Esophagus muscularis mucosa (tissue), 4 donors: ENCODE measurements at places on chromosomes 5 and 9.

GRCh38 chr9:73451003-73451402 lies 299.3 kb downstream of the ANXA1 start:
- DNase-seq, result no peak

- no peak for DNase-seq
Observed at GRCh38 chr5:2684606-2685005, 66.9 kb downstream of the IRX2 start.

DNA sequence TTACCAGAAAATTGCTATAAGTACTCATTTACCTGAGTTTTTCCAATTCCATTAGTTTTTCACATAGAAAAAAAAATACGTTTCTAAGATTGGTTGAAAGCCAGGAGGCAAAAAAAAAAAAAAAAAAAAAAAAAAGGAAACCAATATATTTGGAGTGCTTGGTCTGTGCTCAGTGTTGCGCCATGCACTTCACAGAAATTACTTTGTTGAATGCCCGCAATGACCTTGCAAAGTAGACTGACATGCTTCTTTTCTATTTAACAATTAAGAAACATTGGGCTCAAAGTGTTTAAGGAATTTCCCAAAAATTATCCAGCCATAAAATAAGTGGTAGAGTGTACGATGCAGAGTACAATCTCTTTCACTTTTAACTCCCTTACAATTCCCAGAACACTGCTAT lies 65.2 kb upstream of the PAPPA start:
- DNase-seq, result no peak

DNA sequence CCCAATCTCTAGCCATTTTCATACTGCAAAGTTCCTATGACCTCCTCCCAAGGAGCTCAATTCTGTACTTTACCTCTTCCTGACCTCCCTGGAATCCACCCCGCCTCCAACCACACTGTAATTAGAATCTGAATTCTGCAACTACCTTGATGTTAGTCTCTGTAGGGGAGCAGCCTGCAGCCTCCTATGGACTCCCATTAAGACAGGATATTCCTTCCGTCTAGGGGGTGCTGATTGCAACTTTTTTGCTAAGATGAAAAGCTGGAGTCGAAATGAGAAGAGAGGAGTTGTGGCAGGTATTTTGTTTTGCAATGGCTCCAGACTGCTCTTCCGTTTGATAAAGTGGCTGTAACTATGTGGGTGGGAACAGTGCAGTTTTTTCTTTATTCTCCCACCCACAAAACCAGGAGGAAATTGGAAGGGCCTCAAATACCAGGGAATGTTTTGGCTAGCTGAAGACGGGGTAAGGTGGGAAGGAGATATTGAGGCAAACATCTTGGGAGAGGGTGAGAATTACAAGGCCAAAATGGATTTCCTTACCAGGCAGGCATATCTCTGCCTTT lies 23.8 kb downstream of the ANXA2R start:
- DNase-seq, result no peak

GRCh38 chr5:83306572-83307241 lies 164.8 kb upstream of the VCAN start:
- DNase-seq, result no peak

DNA sequence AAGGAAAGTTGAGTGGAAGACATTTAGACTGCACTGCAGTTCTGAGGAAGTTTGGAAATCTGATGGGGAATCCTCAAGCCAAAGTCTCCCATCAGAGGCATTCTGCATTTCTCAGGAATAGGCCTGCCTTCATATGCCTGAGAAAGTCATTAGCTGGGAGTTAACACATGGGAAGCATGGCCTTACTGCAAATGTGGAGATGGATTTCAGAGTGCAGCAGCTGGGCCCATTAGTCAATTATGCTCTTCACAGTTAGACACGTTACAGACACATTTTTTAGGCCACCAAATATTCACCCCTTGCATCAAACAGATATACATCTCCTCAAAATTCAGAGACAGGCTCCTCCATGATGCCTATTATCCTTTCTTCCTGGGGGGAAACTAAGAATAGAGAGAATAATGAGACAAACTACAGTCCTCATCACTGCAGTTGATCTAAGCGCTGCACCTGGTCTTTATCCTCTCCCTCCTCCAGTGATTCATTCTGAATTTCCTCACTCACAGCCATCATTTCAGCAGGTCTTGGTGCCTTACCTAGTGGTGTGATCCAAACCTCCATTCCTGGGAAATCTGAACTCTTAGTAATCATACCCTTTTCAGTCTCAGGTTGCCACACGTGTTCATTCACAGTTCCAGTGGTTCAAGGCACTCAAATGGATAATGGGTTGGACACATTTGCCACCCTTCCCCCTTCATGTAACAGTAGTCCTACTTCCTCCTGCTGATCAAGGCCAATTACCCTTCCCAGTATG lies 47.9 kb upstream of the PPP2CA start:
- DNase-seq, result no peak

GRCh38 chr5:118228489-118228888 lies 759.9 kb downstream of the DTWD2 start:
- DNase-seq, result no peak

- no peak for DNase-seq
Observed at GRCh38 chr9:20713172-20713571, 29.1 kb downstream of the FOCAD start.

DNA sequence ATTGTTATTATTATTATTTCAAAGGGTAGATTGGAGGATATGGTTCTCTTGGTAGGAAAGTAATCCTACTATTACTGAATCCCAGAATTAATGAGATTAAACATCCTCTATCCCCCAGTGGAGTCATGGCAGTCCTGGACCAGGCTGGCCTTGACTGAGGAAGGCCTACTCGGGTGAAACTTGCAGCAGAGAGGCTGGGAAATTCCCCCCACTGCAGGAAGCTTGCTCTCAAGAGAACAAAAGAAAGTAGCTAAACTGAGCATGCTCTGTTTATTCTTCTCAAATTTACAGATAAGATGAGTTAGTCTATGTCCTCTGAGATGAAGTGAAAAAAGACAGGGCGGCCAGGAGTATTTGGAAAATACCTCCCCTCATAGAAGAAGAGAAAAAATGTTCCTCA lies 233.9 kb upstream of the RPS23 start:
- no peak for DNase-seq

GRCh38 chr5:90802474-90803317 lies 244.1 kb downstream of the ADGRV1 start:
- DNase-seq, result no peak

DNA sequence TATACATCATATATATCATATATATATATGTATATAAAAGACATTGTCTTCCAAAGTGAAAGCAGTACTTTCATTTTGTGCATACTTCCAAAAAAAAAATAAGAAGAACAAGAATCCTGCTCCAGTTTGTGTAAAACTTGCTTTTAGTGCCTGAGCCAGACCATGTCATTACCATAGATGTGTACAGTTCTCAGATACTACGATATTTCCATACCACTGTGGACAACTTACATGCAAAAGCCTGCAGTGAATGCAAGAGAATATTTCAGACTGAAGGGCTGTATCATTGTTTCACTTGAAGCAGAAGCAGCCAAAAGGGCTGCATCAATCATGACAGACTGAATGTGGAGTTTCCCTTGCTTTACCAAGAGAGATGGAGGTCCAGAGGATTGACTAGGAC lies 72.6 kb upstream of the CYLC2 start:
- no peak for DNase-seq

DNA sequence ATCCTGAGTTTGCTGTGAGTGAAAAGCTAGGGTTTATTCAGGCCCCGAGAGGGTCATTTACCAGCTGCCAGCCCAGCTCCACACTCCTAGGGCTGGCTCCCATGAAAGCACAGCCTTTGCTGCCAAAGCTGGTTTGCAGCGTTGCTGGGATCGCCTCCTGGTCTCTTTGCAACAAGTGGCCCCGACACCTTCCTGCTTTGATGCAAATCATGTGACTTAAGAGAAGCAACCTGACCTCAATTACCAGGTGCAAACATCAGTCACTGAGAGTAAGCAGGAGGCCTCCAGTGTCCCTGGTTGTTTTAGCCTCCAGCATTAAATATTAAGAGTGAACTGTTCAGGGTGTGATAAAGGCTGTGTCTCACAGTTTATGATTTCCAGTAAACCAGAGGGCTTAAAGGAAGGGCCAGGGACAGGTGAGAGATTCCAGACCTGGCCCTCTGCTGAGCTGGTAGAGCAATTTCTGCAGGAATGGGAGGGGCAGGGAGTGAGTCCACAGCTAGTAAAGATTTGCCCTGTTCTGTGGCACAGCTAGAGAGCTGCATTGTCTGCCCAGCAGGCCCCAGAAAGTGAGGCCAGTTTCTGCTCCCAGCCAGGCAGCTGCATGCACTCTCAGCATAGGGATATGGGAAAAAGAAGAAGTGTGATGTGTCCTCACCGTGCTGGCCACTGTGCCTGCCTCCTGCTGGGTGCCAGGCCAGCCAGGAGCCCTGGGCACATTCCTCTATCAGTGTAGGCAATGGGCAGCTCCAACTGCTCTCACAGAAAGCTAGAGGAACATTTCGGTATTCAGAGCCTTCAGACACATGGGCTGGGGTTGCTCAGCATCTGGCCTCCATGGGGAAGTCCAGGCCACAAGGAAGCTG lies 58.0 kb downstream of the SLC22A5 start:
- DNase-seq, result no peak

DNA sequence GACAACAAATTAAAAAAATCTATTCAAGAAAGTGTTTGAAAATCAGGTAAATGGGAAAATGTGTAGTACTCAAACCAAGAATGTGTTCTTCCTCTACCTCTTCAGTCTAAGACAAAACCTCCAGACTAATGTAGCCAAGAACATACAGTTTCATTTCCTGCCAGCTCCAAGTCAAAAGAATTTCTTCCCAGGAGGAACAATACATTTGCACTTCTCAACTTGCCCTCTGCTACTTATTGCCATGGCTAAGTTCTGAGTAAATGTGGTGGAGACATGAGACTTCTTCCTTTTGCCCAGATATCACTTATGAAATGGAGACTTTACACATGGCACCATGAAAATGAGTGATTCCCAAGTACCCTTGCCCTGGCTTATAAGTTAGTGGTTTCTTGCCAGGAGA lies 2112.2 kb upstream of the C9orf72 start:
- DNase-seq, result no peak

GRCh38 chr9:68964102-68964541 lies 49.8 kb downstream of the PRKACG start:
- DNase-seq, result no peak

GRCh38 chr5:141050622-141051520 lies at the start of gene PCDHB1:
Gene PCDHB1, plus strand, starts transcription at chr5:141051374. Its CDS starts 97 bp downstream, at chr5:141051471.
- no peak for DNase-seq

- no peak for DNase-seq
Observed at GRCh38 chr5:56722317-56722716, 93.0 kb upstream of the MAP3K1 start.

- no peak for DNase-seq
Observed at GRCh38 chr5:17810734-17811133, 176.5 kb downstream of the TAF11L14 start.

- no peak for DNase-seq
Observed at GRCh38 chr9:134943836-134944235, 26.1 kb upstream of the FCN1 start.

GRCh38 chr5:95627971-95628810 lies 8.3 kb downstream of the GPR150 start:
- no peak for DNase-seq

DNA sequence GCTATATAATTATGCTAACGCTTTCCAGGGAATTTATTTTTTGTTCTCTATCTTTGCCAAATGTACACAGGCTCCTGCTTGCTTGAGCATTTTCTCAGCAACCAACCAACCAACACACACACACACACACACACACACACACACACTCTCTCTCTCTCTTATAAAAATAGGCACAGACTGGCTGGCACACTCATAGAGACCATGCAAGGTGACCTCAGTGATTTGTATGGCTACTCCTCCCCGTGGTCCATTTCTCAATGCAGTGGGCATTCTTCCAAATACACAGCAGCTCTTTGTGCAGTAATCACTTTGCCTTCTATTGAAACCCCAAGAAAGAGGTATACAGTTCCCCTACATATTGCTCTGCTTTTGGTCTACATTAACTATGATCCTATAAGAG lies 416.0 kb downstream of the MAN2A1 start:
- DNase-seq, result no peak

- no peak for DNase-seq
Observed at GRCh38 chr9:28563291-28563934, 990.1 kb upstream of the C9orf72 start.

- no peak for DNase-seq
Observed at GRCh38 chr5:176614805-176615478, 5.0 kb upstream of the GPRIN1 start.

DNA sequence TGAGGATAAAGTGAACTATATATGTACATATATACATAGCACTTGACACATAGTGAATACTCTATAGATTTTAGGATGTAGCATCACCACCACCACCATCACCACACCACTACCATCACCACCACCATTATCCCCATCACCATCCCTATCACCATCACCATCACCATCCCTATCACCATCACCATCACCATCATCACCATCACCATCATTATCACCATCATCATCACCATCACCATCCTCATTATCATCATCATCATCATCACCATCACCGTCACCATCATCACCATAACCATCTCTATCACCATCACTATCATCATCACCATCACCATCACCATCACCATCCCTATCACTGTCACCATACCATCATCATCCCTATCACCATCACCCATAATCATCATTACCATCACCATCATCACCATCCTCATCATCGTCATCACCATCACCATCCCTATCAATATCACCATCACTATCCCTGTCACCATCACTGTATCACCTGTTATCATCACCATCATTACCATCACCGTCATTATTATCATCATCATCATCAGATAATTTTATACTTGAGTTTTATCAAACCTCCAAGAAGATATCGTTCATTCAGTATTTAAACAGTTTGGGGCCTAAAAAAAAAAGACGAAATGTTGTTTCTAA lies 109.4 kb downstream of the CFAP90 start:
- no peak for DNase-seq

DNA sequence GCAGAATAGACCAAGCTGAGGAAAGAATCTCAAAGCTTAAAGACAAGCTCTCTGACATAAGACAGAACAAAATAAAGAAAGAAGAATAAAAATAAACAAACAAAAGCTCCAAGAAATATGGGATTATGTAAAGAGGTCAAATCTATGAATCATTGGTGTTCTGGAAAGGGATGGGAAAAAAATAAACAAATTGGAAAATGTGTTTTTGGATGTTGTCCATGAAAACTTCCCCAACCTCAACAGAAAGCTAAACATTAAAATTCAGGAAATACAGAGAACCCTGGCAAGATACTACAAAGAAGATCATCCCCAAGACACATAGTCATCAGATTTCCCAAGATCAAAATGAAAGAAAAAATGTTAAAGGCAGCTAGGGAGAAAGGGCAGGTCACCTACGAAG lies 662.0 kb upstream of the CDH18 start:
- DNase-seq, result no peak

- DNase-seq, result no peak
Observed at GRCh38 chr5:35096216-35096615, 48.5 kb upstream of the AGXT2 start.
